ENCODE measurements at places on chromosomes 4 and X.

DNA sequence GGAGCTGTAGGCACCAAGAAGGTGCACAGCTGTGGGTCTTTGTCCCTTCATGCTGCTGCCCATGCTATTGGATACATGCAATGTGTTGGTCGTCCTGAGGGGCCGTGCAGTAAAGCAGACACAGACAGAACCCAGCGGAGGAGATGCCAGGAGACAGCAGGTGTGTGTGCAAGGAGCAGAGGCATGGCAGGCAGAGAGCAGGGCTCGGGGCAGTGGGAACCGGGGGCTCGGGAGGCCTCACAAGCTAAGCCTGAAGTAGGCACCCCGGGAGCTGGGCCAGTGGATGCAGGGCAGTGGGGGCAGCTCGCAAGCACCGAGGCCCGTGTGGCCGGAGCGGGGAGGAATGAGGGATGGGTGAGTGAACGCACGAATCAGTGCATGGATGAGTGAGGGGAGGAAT, 13.2 kb downstream of the HTRA3 start:
- DNase-seq: no peak

DNA sequence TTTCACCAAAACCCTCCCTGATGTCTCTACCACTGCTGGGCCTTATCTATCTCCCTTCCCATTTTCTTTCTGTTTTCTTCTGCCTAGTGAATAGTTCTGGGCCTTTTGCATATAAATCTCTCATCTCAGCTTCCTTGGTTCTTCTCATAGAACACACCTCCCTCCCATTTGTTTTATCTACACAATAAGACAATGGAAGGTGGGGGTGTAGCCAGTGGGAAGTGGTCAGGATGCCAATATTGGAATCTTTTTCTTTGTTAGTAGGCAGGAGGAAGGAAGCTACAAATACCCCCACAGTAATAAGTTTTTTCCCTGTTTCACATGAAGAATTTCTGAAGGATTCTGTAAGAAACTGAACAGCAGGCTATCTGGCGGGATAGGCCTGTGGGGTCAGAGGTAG, 30.9 kb upstream of the RHOH start:
- no peak for DNase-seq

GRCh38 chr4:39823191-39823590, 125.3 kb downstream of the UBE2K start:
- DNase-seq: peak; percentile 39

GRCh38 chrX:150223176-150224015, 139.7 kb upstream of the MAMLD1 start:
- no peak for DNase-seq

- DNase-seq: peak; percentile 7
Measured at GRCh38 chrX:118802857-118803256, 20.8 kb upstream of the ZCCHC12 start.

DNA sequence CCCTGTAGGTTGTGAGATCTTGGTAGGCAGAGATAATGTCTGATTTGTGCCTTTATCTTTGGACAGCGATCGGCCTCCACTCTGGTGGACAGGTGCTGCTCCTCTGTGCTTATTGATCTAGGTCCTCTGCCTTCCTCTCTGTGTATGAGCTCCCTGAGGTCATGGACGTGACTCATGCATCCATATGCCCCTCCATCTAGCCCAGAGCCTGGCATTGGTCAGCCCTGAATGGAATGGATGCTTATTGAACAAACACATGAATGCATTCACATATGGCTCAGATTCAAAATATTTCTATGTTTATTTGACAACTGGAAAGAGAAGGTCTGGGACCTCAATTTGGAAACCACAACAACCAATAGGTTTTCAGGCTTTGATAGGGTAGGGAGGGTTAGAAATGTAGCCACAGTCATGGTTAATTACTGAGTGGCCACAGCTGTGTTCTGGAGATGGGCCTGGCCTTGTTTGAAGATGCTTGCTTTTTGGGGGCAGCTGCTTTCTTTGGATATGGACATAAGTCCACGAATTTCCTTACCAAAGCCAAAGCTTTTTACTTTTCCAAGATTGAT, 76.2 kb downstream of the SEL1L3 start:
- DNase-seq: peak; percentile 17

GRCh38 chr4:188779581-188779980, 640.3 kb downstream of the TRIML1 start:
- DNase-seq: no peak

DNA sequence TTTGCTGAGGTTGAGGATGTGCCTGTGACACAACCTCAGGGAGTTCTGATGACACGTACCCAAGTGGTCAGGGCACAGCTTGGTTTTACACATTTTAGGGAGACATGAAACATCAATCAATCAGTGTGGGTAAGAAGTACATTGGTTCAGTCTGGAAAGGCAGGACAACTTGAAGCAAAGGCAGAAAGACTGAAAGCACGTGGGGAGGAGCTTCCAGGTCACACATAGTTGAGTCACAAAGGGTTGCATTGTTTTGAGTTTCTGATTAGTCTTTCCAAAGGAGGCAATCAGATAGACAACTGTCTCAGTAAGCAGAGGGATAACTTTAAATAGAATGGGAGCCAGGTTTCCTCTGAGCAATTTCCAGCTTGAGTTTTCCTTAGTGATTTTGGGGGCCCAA, 1910.0 kb upstream of the AGA start:
- no peak for DNase-seq

- no peak for DNase-seq
Measured at GRCh38 chrX:10677490-10677889, 57.1 kb upstream of the MID1 start.

DNA sequence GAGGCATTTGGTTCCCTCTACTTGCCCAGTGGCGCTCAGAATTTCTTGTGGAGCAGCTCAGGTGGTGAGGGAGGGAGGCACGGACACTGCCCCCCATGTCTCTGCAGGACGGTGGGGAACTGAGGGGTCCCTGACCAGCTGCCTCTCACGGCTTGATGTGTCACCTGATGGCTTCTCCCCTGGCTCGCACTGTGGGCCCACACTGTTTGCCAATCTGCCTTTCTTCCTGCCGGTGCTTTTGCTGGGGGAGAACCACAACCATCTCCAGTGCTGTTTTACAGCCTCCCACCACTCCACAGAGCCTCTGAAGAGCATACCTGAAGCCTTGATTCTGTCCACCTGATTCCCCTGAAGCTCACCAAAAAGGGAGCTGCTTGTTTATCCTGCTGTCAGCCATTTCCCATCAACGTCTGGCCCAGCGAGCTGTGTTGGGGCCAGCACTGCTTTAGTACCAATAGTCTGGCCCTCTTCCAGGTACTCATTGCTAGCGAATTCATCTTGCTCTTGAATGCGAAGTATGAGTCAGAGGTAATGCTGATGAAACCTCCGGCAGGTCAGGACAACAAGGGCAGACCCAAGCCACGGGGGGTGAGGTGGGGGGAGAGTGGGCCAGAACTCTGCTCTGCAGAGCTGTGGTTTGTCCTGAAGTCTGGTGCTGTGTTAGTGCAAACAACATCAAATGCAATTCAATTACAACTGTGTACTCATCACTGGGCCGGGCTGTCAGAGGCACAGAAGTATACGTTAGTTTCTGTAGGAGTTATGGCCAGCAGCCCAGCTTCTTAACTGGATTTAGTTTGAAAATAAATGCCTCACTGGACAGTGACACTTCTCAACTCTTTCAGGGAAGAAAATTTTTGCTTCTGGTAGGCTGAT, 208.3 kb upstream of the JADE1 start:
- DNase-seq: peak; percentile 98

GRCh38 chrX:31154946-31155345, 83.1 kb upstream of the FTHL17 start:
- no peak for DNase-seq

DNA sequence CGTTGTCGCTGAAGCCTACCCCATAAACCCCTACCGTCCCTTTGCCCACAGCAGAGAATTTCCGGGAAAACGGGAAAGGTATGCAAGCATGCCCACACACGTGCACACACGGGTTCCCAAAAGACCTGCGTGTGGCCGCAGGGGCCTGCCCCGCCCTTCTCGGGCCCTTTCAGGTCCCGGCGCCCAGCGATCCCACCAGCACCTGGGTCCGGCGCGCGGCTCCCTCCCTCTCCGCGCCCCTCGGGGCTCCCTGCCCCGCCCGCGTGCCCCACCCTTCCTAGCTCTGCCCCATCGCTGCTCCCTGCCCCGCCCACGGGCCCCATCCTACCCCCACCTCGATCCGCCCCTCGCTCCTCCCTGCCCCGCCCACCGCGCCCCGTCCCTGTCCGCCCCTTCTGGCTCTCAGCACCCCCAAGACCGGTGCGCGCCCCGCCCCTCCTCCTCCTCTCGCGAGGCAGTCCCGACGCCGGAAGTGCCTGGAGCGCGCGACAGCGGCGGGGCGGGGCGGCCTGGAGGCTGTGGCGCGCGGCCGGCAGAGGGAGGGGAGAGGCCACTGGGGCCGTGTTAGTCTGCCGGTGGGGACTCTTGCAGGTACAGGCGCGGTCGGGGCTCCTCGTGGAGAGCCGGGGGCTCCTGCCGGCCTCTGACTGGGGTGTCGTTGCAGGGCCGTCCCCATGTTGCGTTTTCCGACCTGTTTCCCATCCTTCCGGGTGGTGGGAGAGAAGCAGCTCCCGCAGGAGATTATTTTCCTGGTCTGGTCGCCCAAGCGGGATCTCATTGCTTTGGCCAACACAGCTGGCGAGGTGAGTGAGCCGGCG, at the start of gene ANAPC4:
ANAPC4 (plus strand) TSS at position 510 of the 818 bp plus-strand sequence; CDS start at position 675, 165 bp downstream.
- DNase-seq: peak; percentile 95

GRCh38 chr4:26325191-26325590, 4.4 kb downstream of the RBPJ start:
- peak; percentile 66 for DNase-seq

GRCh38 chrX:121639781-121640180, 592.4 kb downstream of the GLUD2 start:
- no peak for DNase-seq

GRCh38 chrX:124641737-124642491, 295.6 kb downstream of the SH2D1A start:
- no peak for DNase-seq

- DNase-seq: no peak
Measured at GRCh38 chrX:30951003-30951402, 61.9 kb upstream of the TAB3 start.

GRCh38 chr4:108433832-108434231, 186.5 kb upstream of the RPL34 start:
- peak; percentile 83 for DNase-seq

DNA sequence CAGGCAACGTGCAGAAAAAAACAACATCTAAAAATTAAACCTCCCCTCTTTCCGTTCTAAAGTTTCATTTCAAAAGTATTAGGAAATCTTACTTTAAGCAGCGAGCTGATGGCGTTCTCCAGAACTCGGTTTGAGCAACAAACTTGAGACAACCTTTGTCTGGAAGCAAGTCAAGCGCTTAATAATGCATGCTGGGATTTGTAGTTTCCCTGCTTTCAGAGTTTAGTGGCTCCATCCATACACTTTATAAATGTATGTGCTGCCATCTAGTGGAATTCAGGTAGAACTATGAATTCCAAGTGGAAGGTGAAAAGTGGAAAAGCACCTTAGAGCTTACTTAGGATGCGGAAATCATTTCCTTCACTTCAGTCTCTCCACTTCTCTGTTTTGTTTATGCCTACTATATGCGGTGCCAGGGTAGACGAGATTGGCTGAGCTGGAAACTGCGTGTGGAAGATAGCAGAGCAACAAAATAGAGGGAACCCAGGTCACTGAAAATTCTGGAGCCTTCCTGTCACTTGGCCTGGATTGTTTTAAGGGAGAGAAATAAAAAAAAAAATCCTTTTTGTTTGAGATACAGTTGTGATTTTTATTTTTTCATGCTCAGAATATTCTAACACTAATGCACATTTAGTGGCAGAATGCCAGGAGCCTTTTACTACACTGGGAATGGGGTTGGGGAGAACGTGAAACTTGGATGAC, at the start of gene BDH2:
BDH2 (minus strand) TSS at position 144 of the 702 bp plus-strand sequence. CDS start 3,580 bp downstream, outside the sequence.
- DNase-seq: peak; percentile 96

GRCh38 chrX:102042372-102043325, 82.8 kb upstream of the TCEAL2 start:
- DNase-seq: no peak

- peak; percentile 85 for DNase-seq
Measured at GRCh38 chr4:26020083-26020668, 106.2 kb downstream of the SMIM20 start.

DNA sequence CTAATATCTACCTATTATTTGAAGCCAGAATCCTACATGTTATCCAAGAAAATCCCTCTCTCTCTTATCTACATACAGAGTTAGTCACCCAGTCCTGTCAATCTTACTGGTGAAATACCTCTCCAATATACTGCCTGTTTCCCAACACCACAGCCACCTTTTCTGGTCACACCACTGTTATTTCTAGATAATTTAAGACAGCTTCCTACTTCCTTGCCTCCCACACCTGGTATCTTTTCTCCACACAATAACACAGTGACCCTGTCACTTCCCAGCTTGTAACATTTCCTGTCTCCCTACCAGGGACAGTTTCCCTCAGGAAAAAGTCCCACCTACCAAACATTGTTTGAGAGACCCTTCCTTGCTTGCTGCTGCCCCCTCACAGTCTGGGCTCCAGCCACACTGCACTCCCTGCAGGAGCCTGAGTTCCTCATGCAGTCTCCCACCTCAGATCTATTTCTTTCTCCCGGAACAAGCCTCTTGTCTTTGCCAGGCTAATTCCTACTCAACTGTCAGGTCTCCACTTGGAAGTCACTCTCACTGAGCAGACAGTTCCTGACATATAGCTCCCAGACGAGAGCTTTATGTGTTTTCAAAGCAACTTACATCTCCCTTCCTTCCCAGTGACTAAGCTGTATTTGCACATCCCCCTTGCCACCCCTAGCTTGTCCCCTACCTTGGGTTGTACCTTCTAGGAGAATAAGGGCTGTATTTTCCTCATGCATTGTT, 73.6 kb upstream of the QRFPR start:
- DNase-seq: no peak

- no peak for DNase-seq
Measured at GRCh38 chrX:46694549-46694948, 64.4 kb downstream of the SLC9A7 start.

DNA sequence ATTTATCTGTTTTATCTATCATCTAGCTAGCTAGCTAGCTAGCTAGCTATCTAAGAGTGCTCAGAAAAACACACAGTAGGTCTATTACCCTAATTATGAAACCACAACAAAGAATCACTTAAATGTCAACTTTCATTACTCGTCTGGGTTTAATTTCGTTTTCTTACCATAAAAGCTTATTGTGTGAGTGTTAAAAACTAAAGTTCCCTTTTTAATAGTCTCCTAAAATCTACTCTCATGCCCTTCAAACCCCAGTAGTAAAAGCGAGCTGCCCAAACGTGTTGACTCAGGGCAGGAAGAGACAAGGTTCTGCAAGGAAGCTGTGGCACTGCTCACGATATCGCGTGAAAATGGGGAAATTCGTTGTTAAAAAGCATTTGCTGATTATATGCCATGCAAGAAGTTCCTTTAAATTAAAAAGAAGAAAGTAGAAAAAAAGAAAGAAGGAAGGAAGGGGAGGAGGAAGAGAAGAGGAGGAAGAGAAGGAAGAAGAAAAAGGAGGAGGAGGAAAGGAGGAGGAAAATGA, 595 bp downstream of the MBNL3 start:
- DNase-seq: peak; percentile 21

- peak; percentile 23 for DNase-seq
Measured at GRCh38 chr4:75497133-75497532, 17.1 kb downstream of the RCHY1 start.

Measured in astrocyte of the spinal cord (primary cell).